ENCODE measurements at places on chromosomes 12 and 14. TPM values are rescaled to one million over a fixed set of nuclear protein-coding genes. Genes with fewer than 3 reads are reported as not detected.

LGR5 gene
- 0.71 TPM for total RNA-seq

BCL11B gene
- total RNA-seq, result 1.3 TPM

PRORP gene
- total RNA-seq, result 41.3 TPM

ACOT4 gene
- not detected for total RNA-seq

OAS2 gene
- total RNA-seq, result 0.12 TPM

All from neural progenitor cell (in vitro differentiated cells).